ENCODE measurements at places on chromosomes 13 and 19.

- H3K4me1 ChIP-seq = peaks cover 2% of the 10 kb centered on the region
- DNase-seq = no peak
- H3K27me3 ChIP-seq = peaks cover 14% of the 10 kb centered on the region
- H3K4me3 ChIP-seq = no peak overlapping the region
- no peak overlapping the region for H3K27ac ChIP-seq
Measured at GRCh38 chr19:4531562-4532165, 3.4 kb downstream of the PLIN5 start.

DNA sequence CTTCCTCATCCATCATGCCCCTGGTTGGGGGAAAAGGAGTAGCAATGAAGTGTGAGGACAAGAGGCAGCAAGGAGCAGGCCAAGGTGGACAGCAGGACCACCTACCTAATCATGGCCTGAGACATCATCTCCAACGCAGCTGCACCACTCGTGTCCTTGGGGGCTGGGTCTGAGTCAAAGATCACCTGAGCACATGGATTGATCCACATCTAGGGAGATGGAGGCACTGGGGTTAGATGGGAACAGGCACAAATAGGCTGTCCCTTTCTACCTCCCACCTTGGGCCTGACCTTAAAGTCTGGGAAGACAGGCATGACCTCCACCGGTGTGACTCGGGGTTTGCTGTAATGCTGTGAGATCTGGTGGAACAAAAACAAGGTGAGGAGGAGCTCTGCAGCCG lies 2.2 kb downstream of the PAF1 start:
- peaks cover 21% of the 10 kb centered on the region for H3K36me3 ChIP-seq
- no peaks in the 10 kb centered on the region for H3K27me3 ChIP-seq
- no peak overlapping the region for H3K4me3 ChIP-seq
- peak overlapping the region; percentile 98 for H3K27ac ChIP-seq

- peaks cover 6% of the 10 kb centered on the region for H3K27me3 ChIP-seq
- DNase-seq = no peak
- H3K36me3 ChIP-seq = no peaks in the 10 kb centered on the region
- no peak overlapping the region for H3K4me3 ChIP-seq
- no peak overlapping the region for H3K27ac ChIP-seq
Measured at GRCh38 chr13:77883328-77883727, 35.3 kb downstream of the EDNRB start.

DNA sequence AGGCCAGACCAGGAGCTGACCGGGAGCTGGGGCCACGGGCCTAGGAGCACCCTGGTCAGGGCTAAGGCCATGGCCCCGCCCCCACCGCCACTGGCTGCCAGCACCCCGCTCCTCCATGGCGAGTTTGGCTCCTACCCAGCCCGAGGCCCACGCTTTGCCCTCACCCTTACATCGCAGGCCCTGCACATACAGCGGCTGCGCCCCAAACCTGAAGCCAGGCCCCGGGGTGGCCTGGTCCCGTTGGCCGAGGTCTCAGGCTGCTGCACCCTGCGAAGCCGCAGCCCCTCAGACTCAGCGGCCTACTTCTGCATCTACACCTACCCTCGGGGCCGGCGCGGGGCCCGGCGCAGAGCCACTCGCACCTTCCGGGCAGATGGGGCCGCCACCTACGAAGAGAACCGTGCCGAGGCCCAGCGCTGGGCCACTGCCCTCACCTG lies 6.6 kb downstream of the SPHK2 start:
- H3K4me3 ChIP-seq = no peak overlapping the region
- no peak for DNase-seq
- H3K4me1 ChIP-seq = peaks cover 26% of the 10 kb centered on the region
- H3K36me3 ChIP-seq = peaks cover 16% of the 10 kb centered on the region
- H3K27ac ChIP-seq = no peak overlapping the region

GRCh38 chr13:110756219-110756631 lies 42.7 kb downstream of the ING1 start:
- H3K4me3 ChIP-seq = no peak overlapping the region
- DNase-seq = no peak
- H3K36me3 ChIP-seq = peaks cover 6% of the 10 kb centered on the region
- H3K4me1 ChIP-seq = no peaks in the 10 kb centered on the region
- peaks cover 8% of the 10 kb centered on the region for H3K27me3 ChIP-seq

- no peaks in the 10 kb centered on the region for H3K27me3 ChIP-seq
- peaks cover 5% of the 10 kb centered on the region for H3K4me1 ChIP-seq
- peak; percentile 71 for DNase-seq
- H3K27ac ChIP-seq = no peak overlapping the region
Measured at GRCh38 chr13:40069173-40070044, 413.9 kb downstream of the COG6 start.

- no peak overlapping the region for H3K27ac ChIP-seq
- no peak overlapping the region for H3K4me3 ChIP-seq
- no peaks in the 10 kb centered on the region for H3K27me3 ChIP-seq
- H3K4me1 ChIP-seq = no peaks in the 10 kb centered on the region
Measured at GRCh38 chr19:1009981-1010538, 9.8 kb downstream of the GRIN3B start.

GRCh38 chr13:76976490-76976889 lies 15.4 kb upstream of the CLN5 start:
- no peaks in the 10 kb centered on the region for H3K36me3 ChIP-seq
- no peak overlapping the region for H3K4me3 ChIP-seq
- H3K27ac ChIP-seq = no peak overlapping the region
- DNase-seq = no peak
- H3K4me1 ChIP-seq = peaks cover 5% of the 10 kb centered on the region

GRCh38 chr13:44306371-44307192 lies 67.0 kb upstream of the SERP2 start:
- no peak for DNase-seq
- H3K27me3 ChIP-seq = peaks cover 19% of the 10 kb centered on the region
- peaks cover 1% of the 10 kb centered on the region for H3K4me1 ChIP-seq
- H3K27ac ChIP-seq = peak overlapping the region; percentile 8

GRCh38 chr19:37872383-37872782 lies 34.0 kb downstream of the WDR87 start:
- H3K36me3 ChIP-seq = no peaks in the 10 kb centered on the region
- H3K4me3 ChIP-seq = no peak overlapping the region
- peaks cover 13% of the 10 kb centered on the region for H3K27me3 ChIP-seq
- H3K27ac ChIP-seq = no peak overlapping the region

GRCh38 chr13:44768239-44768638 lies 192.1 kb upstream of the TSC22D1 start:
- H3K27ac ChIP-seq = peak overlapping the region; percentile 7
- H3K4me3 ChIP-seq = no peak overlapping the region
- H3K36me3 ChIP-seq = no peaks in the 10 kb centered on the region
- no peak for DNase-seq

GRCh38 chr19:9885077-9885552 lies 50.0 kb downstream of the PIN1 start:
- peaks cover 24% of the 10 kb centered on the region for H3K27me3 ChIP-seq
- no peak for DNase-seq

Data from memory B cell (primary cell).